ENCODE measurements at places on chromosomes 12 and 14.

GRCh38 chr14:37865719-37866549 lies 270.5 kb downstream of the TTC6 start:
- DNase-seq = no peak

GRCh38 chr14:75249958-75250336 lies 28.7 kb upstream of the FOS start:
- no peak for DNase-seq

DNA sequence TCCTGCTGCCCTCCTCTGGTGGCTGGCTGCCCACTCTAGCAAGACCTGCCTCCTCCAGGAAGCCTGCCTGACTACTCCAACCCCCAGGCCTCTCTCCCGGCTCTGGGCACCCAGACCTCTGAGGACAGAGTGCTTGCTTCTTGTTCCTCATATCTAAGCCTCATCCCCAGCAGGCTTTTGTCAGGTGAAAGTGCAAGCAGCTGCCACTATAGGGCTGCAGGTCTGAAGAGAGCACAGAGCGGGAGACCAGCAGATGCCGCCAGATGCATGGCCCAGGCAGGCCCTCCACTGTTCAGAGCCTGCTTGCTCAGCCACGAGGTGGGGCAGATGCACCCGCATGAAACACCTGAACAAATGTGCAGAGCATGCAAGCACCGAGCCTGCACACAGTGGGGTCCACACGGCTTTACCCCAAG lies 73.0 kb downstream of the SERPINA3 start:
- DNase-seq = no peak

DNA sequence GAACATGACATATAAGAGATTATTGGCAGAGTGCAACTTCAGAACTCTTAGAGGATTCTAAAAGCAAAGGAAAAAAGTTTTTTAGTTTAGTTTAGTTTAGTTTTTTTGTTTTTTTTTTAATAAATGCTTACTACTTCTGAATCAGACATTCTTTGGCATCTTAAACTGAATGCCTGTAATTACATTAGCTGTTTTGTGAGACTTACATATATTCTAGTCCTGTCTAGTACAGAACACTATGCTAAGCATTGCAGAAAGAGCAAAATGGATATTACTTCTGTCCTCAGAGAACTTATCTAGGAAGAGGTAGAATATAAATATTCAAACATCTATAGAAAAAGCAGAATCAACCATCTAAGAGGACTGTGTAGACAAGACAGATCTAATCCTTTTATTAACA lies 133.2 kb downstream of the RAD51B start:
- DNase-seq = no peak

DNA sequence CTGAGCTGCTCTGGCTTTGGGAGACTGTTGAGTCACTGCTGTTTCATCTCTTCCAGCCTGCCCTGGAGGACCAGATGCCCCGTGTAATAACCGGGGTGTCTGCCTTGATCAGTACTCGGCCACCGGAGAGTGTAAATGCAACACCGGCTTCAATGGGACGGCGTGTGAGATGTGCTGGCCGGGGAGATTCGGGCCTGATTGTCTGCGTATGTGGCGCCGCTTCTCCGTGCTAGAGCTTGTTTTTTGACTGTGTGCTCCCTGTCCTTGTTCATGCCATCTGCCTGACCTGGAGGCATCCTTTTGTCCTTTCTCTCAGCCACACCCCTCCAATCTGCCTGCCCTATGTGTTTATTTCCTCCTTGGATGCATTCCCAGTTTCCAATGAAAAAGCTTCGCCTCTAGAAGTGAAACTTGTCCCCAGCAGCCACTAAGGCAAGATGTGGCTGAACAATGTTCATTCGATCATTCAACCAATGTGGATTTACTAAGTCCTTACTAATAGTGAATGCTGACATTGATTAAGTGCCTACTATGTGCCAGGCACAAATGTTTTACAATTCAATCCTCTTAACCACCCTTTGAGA lies 98.6 kb downstream of the NT5DC3 start:
- DNase-seq = no peak

DNA sequence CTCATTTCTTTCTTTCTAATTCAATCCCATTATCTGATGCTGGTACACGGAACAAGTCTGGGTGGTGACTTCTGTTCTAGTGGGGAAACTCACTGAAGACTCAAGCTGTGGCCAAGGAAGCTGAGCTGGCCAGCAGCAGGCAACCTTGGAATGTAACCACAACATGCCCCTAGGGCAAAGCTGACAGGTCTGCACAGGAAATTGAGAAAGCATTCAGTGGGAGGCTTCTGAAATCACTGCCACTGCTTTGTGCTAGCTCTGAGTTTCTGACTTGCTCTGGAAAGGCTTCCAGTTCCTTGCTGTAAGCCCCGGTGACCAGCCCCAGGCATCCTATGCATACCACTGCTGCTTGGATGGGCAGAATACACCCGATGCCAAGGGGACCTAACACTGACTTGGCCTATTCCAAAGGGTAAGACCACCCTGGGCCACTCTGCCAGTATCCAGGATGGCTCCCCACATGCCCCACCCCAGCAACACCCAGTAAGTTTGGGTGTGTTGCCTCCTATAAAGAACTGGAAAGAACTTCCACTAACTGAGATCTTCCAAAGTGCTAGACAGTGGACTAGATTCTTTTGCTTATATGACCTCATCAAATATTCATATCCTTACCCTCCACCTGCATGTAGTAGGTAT lies 84.5 kb upstream of the CDKN3 start:
- DNase-seq = no peak

DNA sequence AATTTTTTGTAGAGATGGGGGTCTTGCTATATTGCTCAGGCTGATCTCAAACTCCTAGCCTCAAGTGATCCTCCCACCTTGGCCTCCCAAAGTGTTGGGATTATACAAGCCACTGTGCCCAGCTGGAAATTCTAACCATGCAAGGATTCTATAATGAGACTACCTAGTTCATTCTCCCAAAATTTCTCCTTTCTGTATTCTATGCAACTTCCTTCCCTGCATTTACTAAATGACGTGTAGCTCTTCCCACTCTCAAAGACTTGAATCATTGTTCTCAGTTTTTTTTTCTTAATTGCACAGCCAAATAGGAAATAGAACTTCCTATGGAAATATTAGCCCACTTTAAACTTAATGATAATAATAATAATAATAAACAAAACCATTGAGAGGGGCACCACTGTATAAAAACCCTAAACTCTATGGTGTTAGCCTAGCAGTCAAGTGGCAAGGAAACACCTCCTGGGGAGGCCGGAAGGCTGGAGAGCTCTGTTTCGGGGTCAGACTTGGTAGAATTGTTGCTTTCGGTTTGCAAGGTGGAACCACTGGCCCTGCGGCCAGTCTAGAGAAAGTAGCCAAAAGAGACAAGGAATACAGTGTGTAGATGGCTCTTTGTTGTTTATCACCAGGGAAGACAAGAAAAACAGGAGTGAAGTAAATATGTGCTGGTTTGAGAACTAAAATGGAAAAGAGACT lies 40.0 kb upstream of the TESC start:
- DNase-seq = no peak

DNA sequence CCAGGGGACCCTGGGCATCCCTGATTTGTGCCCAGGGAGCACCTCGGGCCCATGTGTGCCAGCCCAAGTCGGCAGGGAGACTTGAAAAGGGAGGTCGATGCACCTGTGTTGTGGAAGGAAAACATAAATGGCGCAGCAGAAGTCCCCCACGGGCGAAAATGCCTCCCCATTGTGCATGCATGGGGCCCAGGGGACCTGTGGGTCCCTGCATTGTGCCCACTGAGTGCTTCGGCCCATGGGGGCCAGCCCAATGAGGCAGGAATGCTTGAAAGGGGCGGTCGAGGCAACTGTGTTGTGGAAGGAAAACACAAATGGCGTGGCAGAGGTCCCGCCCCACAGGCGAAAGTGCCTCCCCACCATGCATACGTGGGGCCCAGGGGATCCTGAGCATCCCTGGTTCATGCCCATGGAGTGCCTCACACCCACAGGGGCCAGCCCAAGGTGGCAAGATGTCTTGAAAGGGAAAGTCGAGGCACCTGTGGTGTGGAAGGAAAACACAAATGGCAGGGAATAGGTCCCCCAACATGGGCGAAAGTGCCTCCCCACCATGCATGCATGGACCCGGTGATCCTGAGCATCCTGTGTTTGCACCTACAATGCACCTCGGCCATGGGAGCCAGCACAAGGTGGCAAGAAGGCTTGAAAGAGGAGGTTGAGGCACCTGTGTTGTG lies 368.0 kb downstream of the ALG10 start:
- DNase-seq = no peak

DNA sequence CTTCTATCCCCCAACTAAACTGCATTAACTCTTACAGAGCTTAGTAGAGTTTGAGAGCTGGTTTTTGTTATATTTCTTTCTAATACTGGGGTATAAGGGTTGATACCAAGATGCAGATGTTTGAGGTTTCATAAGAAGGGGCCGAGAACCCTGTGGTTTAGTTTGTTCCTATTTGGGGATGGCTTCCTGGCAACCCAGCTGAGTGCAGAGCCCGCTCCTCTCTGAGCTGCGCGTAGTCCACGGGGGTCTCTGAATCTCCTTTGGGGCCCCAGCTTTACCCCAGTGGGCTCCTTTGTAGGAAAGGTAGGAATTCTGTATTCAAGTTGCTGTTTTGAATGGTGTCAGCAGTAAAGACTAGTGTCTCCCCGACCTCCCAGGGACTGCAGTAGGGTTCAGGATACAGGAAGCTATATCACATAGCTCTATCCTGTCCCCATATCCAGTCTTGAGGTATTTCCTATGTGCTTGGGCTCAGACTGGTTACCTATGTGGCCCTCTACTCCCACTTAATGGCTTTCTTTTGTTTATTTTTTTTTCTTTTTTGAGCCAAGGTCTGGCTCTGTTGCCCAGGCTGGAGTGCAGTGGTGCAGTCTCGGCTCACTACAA lies 25.4 kb downstream of the PLXNC1 start:
- DNase-seq = no peak

GRCh38 chr14:61992139-61992538 lies 229.9 kb downstream of the SNAPC1 start:
- DNase-seq = no peak

- DNase-seq = no peak
These were observed 127.6 kb upstream of the EVL start for GRCh38 chr14:99937475-99938244.

GRCh38 chr14:40485688-40486087 lies 1053.5 kb upstream of the FBXO33 start:
- no peak for DNase-seq

DNA sequence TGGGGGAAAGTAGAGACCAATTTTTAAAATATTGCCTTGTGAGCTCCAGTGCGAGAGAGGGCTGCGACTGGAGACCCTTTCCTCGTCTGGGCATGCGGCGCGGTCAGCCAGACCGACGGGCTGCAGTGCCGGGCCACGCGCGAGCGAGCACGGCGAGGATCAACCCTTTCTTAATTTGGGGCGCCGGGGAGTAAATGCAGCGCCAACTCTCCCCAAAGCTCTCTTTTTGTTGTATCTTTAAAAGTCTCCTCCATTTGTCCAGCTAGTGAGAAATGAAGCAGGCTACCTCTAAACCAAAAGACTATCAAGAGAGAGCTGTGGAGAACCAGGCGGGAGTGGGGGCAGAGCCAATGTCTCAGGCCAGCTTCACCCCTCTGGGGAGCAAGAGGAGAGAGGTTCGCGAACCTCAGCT lies 1.4 kb downstream of the SIX1 start:
- DNase-seq = no peak

- no peak for DNase-seq
These were observed 247.8 kb upstream of the KRR1 start for GRCh38 chr12:75759196-75759595.

DNA sequence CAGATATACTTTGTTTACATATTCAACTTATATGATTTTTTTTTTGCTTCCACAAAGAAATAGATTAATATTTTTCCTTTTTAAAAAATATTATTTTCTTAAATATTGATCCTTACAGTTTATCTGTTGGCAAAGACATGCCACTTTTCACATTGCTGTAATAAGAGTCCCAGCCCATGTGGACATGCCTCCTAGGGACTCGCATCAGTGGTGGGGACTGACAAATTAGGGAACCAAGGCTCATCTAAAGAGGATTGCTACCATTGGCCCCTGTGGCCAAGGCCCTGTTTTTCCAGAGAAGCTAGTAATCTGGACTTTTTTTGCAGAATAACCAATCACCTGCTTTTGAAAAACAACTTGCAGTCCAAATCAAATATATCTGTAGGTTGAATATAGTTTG lies 27.8 kb upstream of the BMAL2 start:
- no peak for DNase-seq

DNA sequence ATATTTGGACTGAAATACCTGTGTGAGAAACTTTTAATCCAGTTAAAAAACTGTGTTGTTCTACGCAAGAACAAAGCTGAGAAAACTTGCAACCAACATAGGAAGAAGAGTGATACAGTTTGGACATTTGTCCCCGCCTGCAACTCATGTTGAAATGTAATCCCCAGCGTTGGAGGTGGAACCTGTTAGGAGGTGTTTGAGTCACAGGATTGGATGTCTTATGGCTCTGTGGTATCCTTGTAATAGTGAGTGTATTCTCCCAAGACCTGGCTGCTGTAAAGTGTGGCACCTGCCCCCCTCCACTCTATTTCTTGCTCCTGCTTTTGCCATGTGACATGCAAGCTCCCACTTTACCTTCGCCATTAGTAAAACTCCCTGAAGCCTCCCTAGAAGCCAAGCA lies 28.6 kb upstream of the ADAM20 start:
- DNase-seq = no peak

GRCh38 chr12:55996201-55996714 lies 818 bp upstream of the SUOX start:
- DNase-seq = peak; percentile 66

DNA sequence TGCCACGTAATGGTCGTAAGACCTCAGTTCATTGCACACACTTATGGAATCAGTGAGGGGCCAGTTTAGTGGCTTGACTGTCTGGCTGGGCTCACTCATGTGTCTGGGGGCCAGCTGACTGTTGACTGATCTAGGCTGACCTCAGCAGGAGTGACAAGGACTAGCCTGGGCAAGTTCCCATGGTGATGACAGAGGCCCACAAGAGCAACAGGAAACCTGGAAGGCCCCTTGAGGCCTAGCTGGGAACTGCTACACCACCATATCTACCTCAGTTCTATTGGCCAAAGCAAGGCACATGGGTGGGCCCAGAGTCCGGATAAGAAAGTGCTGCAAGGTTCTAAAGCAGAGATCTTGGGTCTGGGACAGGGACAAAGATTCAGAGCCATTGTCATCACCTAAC lies 21.3 kb upstream of the RFLNA start:
- no peak for DNase-seq

DNA sequence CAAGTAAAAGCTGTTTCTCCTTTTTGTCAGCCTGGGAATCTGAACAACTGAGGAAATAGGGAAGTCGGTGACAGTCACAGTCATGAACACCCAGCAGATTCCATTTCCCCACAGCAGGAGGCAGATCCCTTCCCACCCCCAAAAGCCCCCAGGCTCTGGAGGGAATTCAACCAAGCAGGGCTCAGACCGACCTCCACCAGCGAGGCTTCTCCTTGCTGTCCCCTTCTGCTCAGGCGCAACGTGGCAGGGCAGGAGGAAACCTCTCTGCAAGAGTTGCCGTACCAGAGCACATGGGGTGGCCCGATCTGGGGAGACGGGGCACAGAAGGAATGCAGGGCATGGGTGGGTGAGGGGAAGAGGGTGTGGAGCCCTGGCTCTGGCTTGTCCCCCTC lies 319 bp downstream of the GALNT6 start:
- DNase-seq = peak; percentile 12
